Thyroid gland (tissue), 4 donors: ENCODE measurements at places on chromosomes 3 and 15. TPM values are rescaled to one million over a fixed set of nuclear protein-coding genes. Genes with fewer than 3 reads are reported as not detected.
A peak's percentile ranks its signal among the peaks of the same experiment; 100 is the strongest.

NANOGP8 gene
- 3.2 TPM for total RNA-seq

PAQR9 gene
- total RNA-seq = not detected

PLA1A gene
- total RNA-seq = 6.7 TPM

THBS1 gene
- 23.5 TPM for total RNA-seq

AMOTL2 gene
- 133 TPM for total RNA-seq

CCR3 gene
- not detected for total RNA-seq

CHRNA7 gene
- 12.6 TPM for total RNA-seq

UROC1 gene
- not detected for total RNA-seq

MITF gene
- 52.1 TPM for total RNA-seq

SPTBN5 gene
- total RNA-seq = 2.0 TPM

DNA sequence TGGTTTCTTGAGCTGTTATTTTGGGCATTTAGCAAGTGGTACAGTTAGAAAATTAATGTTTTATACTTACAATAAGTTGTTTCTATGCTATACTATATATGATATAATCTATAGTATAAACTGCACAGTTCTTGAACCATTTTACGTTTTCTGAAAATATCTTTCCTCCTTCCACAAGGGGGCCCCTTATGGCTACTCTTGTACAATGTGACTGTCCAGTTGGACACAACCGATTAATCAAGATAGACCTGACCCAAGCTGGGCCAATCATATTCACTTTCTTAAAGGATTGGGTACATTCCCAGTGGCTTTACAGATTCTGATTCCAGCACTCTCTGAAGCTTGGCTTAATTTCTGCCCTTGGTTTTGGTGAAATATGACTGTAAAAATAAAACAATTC is 953.4 kb downstream of the AGBL1 start:
- no peak for DNase-seq

DNA sequence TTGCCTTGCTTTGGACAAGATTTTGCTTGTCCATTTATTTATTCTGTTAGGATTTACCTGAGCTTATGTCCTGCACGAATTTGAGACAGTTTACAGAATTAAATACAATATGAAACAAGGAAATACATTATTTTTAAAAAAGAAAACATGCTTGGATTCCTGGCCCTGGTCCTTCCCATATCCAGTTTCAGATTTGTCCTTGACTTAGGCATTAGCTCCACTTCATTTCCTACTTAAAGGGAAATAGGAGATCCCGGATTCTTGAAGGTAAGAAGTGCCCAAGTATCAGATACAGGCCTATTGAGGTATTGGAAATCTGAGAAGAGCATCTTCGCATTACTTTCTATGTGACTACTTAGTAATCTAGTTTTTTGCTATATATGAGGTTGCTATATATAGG is 672.0 kb downstream of the SI start:
- no peak for DNase-seq

- DNase-seq = no peak
Observed at GRCh38 chr3:154718053-154718452, 288.1 kb upstream of the GPR149 start.

GRCh38 chr3:117631781-117632180 is 922.2 kb downstream of the TUSC7 start:
- DNase-seq = no peak

- no peak for DNase-seq
Observed at GRCh38 chr3:177127008-177127407, 70.3 kb downstream of the TBL1XR1 start.

GRCh38 chr15:68781217-68781616 is 39.5 kb downstream of the ANP32A start:
- no peak for DNase-seq

GRCh38 chr15:38182900-38183299 is 69.7 kb upstream of the SPRED1 start:
- no peak for DNase-seq

DNA sequence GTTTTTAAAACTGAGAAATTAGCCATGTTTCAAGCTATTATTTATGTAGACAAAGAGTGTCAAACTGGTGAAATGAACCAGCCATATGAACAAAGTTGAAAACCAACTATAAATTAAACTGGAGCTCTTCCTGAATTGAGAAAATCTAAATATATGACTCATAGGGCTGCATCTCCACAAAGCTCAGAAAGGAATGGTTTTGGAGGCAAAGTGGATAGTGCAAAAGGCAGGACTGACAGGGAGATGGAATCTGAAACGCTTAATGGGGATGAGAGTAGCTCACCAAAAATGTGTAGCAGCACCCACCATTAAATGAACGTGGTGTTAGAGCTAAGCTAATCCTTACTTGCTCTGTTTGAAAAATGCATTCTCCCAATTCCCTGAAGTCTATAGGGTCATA is 1066.0 kb downstream of the AGBL1 start:
- no peak for DNase-seq

DNA sequence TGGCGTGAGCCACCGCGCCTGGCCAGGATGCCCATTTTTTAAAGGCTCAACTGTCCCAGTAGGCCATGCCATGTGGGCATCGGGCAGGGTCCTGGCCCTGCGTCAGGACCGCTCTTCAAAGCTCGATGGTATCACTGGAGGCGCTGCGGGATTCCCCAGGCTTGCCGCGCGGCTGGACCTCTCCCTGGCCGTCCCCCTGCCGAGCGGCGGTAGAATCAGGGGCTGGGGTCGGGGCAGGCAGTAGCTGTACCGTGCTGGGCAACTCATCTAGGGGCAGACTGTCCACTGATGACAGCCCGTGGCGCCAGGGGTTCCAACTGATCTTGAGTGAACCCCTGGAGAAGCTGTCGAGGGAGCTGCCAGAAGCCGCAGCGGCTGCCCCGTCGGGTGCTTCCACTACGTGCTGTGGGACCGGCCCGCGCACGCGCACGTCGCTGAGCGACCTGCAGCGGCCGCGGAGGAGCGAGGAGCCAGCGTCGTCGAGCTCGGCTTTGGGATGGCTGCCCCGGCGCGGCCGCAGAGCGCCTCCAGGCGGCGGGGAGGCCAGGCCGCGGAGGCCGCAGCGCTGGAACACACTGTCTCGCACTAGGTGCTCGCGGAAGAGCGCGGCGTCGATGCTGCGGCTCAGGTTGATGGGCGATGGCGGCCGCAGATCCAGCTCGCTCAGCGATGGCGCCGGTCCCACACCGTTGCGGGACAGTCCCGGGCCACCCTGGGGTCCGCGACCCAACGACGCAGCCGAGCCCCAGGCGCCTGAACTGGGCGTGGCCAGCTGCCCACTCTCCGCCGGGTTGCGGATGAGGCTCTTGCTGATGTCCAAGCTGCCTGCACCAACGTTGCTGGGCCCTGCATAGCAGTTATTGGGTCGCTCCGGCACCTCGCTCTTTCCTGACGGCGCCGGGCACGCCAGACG is 5.8 kb downstream of the PRRT3 start:
- peak; percentile 91 for DNase-seq

GRCh38 chr3:171565481-171566058 is 105.4 kb upstream of the TNIK start:
- DNase-seq = no peak

DNA sequence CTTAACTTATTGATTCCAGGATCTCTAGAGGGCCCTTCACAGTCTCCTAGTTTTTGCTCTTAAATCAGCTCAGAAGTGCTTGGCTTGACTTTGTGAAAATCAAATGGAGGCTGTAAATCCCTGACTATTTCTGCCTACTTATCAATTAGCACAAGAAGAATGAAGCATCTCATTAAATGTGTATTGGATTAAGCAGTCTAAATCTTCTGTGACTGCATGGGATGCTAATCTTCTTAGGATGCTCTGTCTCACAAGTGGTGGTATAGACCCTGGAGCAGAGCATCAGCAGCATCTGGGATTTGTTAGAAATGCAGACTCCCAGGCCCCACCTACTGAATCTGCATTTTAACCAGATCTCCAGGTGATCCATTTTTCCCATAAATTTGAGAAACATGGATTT is 488.7 kb downstream of the AGBL1 start:
- DNase-seq = no peak

DNA sequence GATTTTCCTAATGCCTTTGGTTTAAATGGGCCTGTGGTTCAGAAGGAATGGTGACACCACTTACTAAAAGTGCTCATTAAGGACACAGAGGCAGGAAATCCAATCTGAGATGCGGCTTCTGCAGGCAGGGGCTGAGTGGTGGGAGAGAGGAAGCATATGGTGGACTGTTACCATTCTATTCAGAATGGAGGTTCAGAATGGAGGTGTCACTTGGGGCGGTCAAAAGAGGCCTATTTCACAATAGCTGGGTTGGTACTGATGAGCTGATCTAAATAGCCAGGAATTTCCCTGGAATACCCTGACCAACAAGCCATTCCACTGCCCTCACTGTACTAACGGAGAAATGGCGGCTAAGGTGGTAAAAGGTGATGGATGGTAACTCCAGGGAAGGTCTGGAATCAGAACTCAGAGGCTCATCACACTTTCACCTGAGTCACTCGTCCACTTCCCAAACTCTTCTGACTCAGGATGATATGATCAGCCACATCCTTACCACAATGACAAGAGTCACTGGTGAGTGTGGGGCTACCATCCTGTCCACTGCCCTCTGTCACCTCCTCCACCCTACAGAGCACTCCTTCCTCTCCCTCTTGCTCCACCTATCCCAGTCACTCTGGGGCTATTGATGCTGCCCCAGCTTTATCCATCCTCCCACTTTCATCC is 15.7 kb downstream of the RFT1 start:
- DNase-seq = no peak

DNA sequence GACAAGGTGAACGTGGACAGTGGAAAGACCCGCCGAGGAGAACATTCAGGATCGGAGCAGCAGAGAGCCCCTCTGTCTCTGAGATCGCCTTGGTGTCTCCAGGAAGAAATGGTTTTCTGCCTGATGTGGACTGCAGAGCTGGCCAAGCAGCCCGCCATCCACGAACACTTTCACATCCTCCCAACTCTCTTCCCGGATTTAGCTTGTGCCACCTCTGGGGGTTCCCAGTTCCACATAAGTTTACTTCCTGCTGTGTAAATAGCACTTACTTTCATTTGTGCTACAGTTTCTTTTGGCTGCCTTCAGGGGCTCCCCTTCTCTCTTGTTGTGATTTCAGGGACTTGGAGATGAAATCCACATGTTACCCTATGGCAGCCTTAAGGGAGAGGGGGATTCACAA is 48.4 kb downstream of the SEMA5B start:
- DNase-seq = no peak

- peak; percentile 62 for DNase-seq
Observed at GRCh38 chr15:49235446-49236124, 65.5 kb downstream of the GALK2 start.

GRCh38 chr3:33858131-33858530 is 59.7 kb downstream of the PDCD6IP start:
- no peak for DNase-seq
